ENCODE measurements at places on chromosomes 4 and X. TPM values are rescaled to one million over a fixed set of nuclear protein-coding genes. Genes with fewer than 3 reads are reported as not detected.

DNA sequence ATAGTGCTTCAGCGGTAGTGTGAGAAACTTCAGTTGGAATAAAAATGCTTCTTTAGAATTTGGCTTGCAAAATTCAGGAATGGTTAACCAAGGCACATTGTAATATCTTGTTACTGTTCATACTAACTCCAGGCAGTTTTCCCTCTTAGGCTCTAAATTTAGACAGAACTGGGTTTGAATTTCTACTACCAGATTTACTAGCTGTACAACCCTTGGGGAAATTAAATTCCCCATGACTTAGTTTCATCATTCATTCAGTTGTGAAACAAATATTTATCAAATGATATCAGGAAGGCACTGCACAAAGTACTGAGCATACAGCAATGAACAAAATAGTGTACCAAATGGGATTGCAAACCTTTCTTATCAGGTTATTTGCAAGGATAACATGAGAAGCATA is 135.0 kb upstream of the IL15 start:
- no peaks in the 10 kb centered on the region for H3K36me3 ChIP-seq
- no peak for DNase-seq
- H3K4me1 ChIP-seq = no peaks in the 10 kb centered on the region
- no peak overlapping the region for H3K4me3 ChIP-seq
- no peaks in the 10 kb centered on the region for H3K27me3 ChIP-seq

DNA sequence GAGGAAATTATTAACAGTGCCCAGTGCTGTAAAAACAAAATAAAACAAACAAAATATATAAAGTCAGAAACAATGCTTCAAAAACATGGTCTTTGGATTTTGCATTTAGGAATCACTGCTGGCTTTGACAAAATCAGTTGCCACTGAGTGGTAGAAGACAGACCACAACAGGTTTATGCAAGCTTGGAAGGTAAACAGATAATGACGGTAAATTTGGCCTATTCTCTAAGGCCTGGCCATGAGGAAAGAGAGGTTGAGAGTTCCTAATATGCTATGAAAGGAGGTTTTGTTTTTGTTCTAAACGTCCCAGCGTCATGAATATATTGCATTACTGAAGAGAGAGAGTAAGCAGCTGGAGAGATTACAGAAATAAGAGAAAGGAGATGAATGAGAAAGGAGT is 629.4 kb downstream of the STPG2 start:
- DNase-seq = no peak
- no peak overlapping the region for H3K4me3 ChIP-seq
- H3K27ac ChIP-seq = no peak overlapping the region
- H3K36me3 ChIP-seq = no peaks in the 10 kb centered on the region

- H3K27me3 ChIP-seq = no peaks in the 10 kb centered on the region
- H3K36me3 ChIP-seq = no peaks in the 10 kb centered on the region
- H3K4me1 ChIP-seq = no peaks in the 10 kb centered on the region
- H3K27ac ChIP-seq = no peak overlapping the region
- DNase-seq = no peak
These were observed 386.3 kb downstream of the ARHGAP24 start for GRCh38 chr4:85861064-85861765.

Gene TRO
- 22.0 TPM for total RNA-seq

Gene CTAG1A
- 2.3 TPM for total RNA-seq

DNA sequence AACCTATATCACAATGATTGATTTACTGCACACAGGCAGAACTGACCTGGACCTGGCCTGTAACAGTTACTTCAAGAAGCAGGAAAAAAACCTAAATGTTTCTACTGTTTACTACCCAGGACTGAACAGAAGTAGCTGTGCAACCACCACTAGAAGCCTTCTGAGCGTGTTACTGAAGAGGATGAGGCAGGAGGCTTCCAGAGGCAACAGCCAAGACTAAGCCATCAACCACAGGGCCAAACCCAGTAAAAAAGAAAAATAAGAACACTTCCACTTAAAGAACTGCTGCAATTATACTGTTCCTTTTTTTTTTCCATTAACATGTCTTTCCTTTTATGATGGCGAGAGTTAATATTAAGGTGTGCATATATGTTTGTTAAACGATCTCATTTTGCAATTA is 29.4 kb upstream of the TTC29 start:
- H3K4me1 ChIP-seq = no peaks in the 10 kb centered on the region
- no peak for DNase-seq
- no peaks in the 10 kb centered on the region for H3K36me3 ChIP-seq
- no peak overlapping the region for H3K4me3 ChIP-seq
- no peak overlapping the region for H3K27ac ChIP-seq

GRCh38 chrX:110407910-110408545 is 49.4 kb downstream of the RTL9 start:
- H3K4me3 ChIP-seq = no peak overlapping the region
- H3K27me3 ChIP-seq = no peaks in the 10 kb centered on the region
- no peaks in the 10 kb centered on the region for H3K36me3 ChIP-seq
- no peak for DNase-seq
- H3K27ac ChIP-seq = no peak overlapping the region

DNA sequence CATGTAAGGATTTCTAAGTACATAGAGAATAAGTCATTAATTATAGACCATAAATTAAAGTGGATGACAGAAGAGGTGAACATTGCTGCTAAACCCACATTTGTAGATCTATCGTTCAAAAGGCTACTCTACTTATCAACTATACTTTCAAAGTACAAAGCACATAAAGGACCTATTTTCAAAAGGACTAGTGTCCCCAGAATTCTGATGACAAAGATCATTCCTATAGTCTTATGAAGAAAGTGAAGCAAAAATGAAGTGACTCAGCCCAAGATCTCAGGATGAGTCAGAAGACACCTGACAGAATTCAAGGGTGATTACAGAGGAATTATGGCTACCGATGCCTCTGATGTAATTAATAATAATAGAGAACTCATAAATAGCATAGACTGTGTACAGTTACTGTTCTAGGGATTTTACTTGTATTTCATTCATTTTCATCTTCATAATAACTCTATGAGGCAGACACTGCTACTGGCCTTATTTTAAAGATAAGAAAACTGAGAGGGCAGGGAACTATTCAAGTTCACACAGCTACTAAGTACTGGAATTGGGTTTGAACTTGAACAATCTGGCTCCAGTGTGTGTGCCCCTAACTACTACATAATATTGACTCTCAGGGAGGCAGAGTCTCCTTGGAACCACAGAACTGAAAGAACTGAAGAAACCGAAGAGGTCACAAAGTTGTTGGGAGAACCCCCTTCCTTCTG is 17.1 kb downstream of the USP46 start:
- H3K27ac ChIP-seq = no peak overlapping the region
- no peak overlapping the region for H3K4me3 ChIP-seq
- H3K36me3 ChIP-seq = no peaks in the 10 kb centered on the region
- peaks cover 7% of the 10 kb centered on the region for H3K4me1 ChIP-seq

Gene KDM5C
- 123 TPM for total RNA-seq

Gene ARHGAP10
- total RNA-seq = 49.5 TPM

GRCh38 chr4:176066757-176067156 is 1.1 kb downstream of the WDR17 start:
- no peak overlapping the region for H3K4me3 ChIP-seq
- no peak for DNase-seq
- H3K4me1 ChIP-seq = no peaks in the 10 kb centered on the region
- no peak overlapping the region for H3K27ac ChIP-seq
- no peaks in the 10 kb centered on the region for H3K36me3 ChIP-seq

DNA sequence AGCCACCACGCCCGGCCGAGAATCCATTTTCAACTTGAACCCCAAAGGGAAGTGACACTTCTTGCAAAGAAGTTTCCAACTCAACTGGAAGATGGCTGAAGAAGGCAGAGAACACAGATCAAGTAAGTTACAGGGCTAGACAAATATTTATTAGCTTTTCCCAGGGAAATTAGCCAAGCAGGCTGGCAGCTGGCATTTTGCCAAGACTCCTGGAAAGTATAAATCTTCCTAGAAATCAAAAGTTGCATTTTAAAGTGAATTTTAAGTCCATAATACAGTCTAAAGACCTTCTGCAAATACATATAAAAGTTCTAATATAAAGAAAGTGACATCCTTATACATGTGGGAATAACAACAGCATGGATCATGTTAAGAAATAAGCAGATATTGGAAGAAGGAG is 3.4 kb upstream of the MRPL1 start:
- H3K27ac ChIP-seq = no peak overlapping the region
- no peak overlapping the region for H3K4me3 ChIP-seq
- H3K27me3 ChIP-seq = no peaks in the 10 kb centered on the region
- no peak for DNase-seq
- no peaks in the 10 kb centered on the region for H3K4me1 ChIP-seq

DNA sequence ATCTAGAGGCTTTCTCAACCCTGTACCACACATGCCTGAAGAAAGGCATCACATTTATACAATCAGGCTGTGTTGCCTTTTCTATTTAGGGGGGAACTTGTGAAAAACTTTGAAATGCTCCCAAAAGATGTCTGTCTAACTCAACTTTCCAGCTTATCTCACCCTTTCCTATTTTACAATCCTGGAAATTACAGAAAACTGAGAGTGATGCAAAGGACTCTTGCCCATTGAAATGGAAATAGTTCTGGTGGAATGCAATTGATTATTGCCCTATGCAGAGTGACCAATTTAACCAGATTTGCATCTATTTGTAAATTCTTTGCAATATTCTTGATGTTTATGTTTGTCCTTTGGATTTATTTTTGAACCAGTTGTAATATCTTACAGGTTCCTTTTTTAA is 77.3 kb downstream of the GALNT7 start:
- no peak overlapping the region for H3K27ac ChIP-seq
- no peaks in the 10 kb centered on the region for H3K36me3 ChIP-seq
- H3K4me3 ChIP-seq = no peak overlapping the region
- no peak for DNase-seq
- no peaks in the 10 kb centered on the region for H3K4me1 ChIP-seq
- no peaks in the 10 kb centered on the region for H3K27me3 ChIP-seq

GRCh38 chrX:111465669-111466068 is 45.8 kb upstream of the SERTM2 start:
- no peaks in the 10 kb centered on the region for H3K36me3 ChIP-seq
- no peak overlapping the region for H3K4me3 ChIP-seq
- H3K4me1 ChIP-seq = no peaks in the 10 kb centered on the region
- no peak overlapping the region for H3K27ac ChIP-seq
- H3K27me3 ChIP-seq = peaks cover 30% of the 10 kb centered on the region
- no peak for DNase-seq

GRCh38 chr4:145171911-145172310 is 8.5 kb downstream of the OTUD4 start:
- H3K27me3 ChIP-seq = no peaks in the 10 kb centered on the region
- H3K4me1 ChIP-seq = no peaks in the 10 kb centered on the region
- H3K4me3 ChIP-seq = no peak overlapping the region
- H3K36me3 ChIP-seq = no peaks in the 10 kb centered on the region

Gene ARMCX1
- total RNA-seq = 28.5 TPM

Gene MAGEB10
- not detected for total RNA-seq

Gene NUDT10
- 1.6 TPM for total RNA-seq

Gene ZCCHC18
- total RNA-seq = 0.59 TPM

Gene MCF2
- not detected for total RNA-seq
